ENCODE measurements at places on chromosomes 12 and 14.
A peak's percentile ranks its signal among the peaks of the same experiment; 100 is the strongest.

- DNase-seq = no peak
Measured at GRCh38 chr12:24109381-24110039, 160.0 kb upstream of the SOX5 start.

DNA sequence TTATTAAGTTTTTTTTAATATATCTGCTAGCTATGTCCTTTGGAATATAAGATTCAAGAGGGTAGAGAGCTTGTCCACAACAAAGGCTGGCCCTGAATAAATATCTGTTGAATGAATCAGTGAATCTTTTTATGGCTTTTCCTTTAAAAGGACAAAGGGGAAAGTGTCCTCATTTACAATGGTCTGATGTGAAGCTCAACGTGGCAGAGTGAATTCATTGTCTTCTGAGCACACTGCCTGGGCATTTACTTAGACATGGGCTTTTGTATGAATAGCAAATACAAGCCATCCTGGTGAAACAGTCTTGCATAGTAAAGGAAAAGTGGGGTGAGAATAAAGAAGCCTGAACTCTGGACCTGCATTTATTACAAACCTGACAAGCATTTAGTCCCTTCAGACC is 201.2 kb downstream of the NELL2 start:
- DNase-seq = no peak

GRCh38 chr12:12249216-12250050 is 17.4 kb downstream of the LRP6 start:
- no peak for DNase-seq

- DNase-seq = no peak
Measured at GRCh38 chr12:75257510-75257909, 47.9 kb upstream of the KCNC2 start.

GRCh38 chr14:72402377-72402772 is 470.1 kb downstream of the RGS6 start:
- DNase-seq = no peak

GRCh38 chr12:15584366-15585041 is 204.7 kb downstream of the EPS8 start:
- DNase-seq = no peak

DNA sequence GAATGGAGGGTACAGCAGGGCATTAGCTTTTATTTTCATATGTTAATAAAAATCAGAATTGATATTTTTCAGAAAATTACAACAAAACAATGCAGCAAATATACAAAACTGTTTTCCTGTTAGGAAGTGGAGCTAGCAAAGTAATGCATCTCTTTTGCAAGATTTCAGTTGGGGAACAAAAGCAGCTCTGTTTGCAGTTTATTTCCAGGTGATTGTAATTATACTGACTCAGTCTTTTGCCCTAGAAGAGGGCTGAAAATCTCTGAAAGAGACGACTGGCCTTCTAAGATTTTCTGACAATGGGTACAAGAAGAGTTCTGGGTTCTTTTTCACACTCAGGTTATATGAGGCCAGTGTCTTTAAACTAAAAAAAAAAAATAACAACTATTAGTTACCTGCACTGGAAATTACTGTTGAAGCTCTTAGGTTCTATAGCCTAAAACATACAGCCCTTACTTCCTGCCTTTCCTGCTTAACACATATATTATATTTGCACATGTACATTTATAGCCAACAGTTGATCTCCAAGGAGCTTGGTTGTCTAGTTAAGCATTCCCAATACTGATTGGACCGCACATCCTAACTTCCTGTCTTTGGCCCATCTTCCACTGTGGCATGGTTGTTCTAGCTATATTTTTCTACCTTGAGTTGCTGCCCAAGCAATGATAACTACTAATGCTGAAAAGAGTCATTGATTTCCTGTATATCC is 199.1 kb upstream of the KRR1 start:
- DNase-seq = no peak

- DNase-seq = no peak
Measured at GRCh38 chr12:42960087-42960527, 370.6 kb upstream of the PRICKLE1 start.

- no peak for DNase-seq
Measured at GRCh38 chr12:55681142-55682077, 26.3 kb downstream of the ITGA7 start.

GRCh38 chr14:70152704-70153103 is 36.0 kb downstream of the SLC8A3 start:
- DNase-seq = no peak

DNA sequence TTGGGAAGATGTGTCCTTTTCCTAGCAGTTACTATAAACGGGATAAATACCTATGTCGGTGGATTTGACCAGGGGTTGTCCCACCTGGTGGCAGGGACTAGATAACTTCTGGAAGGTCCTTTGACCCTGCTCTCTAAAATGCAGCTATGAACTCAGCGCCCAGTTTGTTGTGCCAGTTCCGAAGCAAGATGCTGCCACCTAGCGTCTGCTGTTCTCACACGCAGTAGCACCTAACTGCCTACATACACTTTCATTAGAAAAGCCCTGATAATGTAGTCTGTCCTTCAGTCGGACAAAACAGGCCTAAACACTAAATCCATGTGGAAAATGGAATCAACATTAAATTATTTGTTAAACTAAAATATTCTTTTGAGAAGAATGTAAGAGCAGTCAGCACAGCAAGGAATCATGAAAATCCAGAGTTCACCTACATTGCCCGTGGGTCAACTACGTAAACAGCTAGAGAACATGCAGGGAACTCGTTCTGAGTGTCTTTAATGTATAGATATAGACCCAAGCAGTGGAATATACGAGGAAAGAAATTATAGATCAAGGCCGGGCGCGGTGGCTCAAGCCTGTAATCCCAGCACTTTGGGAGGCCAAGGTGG is 51.1 kb upstream of the CRACR2A start:
- DNase-seq = peak; percentile 9

GRCh38 chr14:93008381-93008780 is 85.4 kb downstream of the CHGA start:
- DNase-seq = no peak

DNA sequence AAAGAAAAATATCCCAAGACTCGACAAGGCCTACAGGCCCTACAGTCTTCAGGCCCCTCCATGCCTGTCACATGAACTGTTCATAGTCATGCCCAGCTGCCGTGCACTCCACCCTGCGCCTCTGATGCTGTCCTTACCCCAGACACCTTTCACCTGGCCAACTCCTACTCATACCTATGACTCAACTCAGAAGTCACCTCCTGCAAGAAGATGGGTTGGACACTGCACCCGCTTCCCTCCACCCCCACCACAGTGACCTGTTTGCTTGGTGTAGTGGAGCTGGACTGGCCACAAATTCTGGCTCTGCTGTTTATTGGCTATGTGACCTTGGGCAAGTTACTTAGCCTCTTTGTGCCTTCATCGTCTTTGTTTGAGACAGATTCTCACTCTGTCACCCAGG is 56.2 kb downstream of the PHETA1 start:
- no peak for DNase-seq

GRCh38 chr12:66697404-66697803 is 18.5 kb upstream of the GRIP1 start:
- DNase-seq = no peak

DNA sequence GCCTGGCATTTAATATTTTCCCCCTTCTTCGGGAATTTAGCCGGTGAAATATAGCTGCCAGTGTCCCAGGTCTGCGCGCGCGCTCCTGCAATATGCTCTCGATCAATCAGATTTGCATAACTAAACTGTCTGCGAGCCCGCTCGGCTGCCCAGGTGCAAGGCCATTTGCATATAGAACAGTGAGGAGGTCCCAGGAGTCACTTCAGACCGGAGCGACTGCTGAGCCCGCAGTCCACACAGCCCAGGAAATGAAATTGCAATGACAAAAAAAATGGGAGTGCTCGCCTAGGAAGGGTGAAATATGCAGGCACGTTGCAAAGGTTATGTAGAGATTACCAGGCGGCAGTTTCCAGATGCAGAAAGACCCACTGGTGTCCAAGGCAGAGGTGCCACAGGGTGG is 228.5 kb downstream of the VRK1 start:
- DNase-seq = no peak

DNA sequence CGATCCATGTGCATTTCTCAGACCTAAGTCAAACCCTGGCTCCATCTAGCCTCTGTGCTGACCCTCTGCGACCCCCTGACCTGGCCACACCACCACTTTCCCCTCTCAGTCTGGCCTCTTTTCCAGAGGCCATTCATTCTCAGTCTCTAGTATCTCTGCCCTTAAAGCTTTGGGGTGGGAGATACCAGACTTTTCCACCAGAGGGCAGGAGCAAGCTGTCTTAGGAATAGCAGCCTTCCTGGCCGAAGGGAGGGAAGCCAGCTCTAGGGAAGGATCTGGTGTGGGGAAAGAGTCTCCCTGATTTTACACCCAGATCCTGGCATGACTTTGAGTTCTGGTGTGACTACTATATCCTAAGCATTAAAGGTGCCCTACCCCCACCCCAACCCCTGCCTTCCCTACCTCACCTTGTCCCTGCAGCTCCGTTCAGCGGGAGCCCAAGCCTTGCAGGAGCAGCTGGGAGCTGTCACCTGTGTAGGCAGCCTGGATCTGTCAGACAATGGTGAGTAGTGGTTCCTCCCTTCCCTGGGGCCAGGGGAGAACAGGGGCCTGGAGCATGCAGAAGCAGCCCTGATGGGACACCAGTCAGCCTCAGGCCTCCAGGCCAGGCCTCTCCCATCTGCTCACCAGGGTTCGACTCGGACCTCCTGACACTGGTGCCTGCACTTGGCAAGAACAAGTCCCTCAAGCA is 6.6 kb downstream of the CARMIL3 start:
- DNase-seq = no peak

- no peak for DNase-seq
Measured at GRCh38 chr12:25591144-25591543, 38.1 kb upstream of the LMNTD1 start.

DNA sequence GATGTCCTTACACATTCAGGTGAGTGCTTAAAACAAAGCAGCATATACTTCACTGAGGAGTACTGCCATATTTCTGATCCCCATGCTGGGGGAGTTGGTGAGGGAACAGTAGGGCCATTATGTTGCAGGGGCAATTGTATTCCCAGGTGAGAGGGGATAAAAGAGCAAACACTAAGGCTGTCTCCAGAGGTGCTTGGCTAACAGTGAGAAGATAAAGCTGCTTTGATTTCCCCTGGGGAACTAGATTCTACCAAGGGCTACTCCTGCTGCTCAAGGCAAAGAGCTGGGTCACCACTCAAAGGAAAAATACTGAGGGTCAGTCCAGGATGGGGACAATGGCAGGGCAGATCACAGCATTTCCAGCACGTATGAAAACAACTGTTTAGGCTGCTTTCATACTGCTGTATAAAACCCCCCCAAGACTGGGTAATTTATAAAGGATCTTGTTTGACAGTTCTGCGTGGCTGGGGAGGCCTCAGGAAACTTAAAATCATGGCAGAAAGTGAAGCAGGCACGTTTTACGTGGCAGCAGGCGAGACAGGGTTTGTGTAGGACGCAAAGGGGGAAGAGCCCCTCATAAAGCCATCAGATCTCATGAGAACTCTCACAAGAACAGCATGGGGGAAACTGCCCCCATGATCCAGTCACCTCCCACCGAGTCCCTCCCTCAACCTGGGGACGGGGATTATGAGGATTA is 47.8 kb upstream of the OR5AU1 start:
- DNase-seq = no peak

- DNase-seq = no peak
Measured at GRCh38 chr12:988646-989045, 2.4 kb upstream of the ERC1 start.

DNA sequence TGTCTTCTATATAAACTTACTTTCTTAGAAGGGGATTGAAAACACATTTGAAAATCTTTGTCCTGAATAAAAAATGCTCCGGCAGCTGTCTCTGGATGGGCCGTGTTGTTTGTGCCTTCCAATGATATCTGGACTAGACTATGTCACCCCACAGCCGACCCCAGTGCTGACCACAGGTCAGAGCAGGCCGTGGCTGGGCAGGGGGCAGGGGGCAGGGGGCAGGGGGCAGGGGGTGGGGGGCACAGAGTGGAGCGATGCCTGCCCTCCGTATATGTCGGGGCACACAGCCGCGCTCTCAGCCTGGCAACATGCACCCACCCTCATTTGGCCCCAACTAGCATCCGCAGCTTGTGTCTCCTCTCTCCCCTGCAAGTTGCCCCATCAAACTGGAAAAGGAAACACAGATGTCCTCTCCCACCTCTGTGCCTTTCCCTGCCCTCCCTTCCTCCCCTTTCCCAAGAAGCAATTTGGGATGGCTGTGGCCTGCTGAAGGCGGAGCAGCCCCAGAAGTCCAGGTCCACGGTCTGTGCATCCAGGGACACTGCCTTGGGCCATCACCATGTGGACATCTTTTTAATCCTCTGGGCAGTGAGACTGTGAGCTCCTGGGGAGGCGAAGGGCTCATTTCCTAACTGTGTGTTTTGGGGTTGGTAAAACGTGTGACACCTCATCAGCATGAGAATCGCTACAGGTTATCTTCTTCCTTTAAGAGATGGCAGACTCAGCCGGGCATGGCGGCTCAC is 295.7 kb upstream of the RTL1 start:
- DNase-seq = no peak

DNA sequence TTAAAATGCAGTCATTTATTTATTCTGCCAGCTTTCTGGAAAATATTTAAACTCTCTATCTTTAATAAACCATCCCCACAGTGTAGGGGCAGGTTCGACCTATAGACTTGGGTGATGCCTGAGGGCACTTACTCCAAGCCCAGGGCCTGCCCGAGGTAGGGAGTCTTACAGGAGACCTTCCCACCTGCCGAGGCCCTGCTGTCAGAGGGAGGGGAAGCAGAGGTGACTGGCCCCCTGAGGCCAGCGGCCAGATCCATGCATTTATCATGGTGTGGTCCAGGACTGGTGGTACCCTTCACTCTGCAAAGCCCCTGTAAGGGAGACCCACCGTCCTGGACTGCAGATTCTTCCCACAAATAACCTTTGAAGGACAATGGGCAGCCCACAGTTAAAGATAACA is 7.6 kb downstream of the EML1 start:
- DNase-seq = no peak
